GM20000 (cell line): ENCODE measurements at places on chromosomes 2 and 18.
A peak's percentile ranks its signal among the peaks of the same experiment; 100 is the strongest.

DNA sequence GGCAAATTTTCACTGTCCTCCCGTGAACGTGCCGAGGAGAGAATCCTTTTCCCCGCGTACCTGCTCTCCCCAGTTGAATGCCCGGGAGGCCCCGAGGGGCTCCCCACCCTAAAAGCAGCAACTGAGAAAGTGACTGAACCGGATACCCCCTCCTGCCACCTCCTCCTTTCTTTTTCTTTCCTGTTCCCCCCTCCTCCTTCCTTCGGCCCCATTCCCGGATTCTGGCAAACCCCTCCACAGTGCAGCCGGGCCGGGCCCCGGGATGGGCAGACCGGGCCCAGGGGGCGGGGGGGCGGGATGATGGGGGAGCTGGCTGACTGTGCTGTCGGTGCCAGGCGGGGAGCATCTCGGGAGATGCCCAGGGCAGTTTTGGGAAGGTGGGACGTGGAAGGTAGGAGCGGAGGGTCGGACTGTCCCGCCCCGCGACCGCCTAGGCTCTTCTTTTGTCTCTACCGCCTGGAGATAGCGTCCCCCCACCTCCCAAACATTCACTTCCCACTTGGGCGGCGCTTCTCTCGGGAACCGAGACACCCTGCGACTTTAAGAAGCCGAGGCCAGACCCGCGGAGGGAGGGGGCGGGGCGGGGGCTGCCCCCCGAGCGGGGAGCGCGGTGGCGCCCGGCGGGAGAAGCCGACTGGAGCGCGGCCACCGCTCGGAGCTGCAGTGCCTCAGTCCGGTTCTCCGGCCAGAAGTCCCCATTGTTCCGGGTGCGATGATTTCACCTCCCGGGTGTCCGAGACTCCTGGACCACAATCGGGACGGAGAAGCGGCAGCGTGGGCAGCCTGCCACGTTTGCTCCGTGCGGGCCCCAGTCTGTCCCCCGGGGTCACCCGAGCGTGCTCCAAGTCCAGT is 8.2 kb downstream of the DLX2 start:
- DNase-seq, result peak; percentile 61

GRCh38 chr2:144671695-144672455 is 152.0 kb upstream of the ZEB2 start:
- DNase-seq, result no peak

DNA sequence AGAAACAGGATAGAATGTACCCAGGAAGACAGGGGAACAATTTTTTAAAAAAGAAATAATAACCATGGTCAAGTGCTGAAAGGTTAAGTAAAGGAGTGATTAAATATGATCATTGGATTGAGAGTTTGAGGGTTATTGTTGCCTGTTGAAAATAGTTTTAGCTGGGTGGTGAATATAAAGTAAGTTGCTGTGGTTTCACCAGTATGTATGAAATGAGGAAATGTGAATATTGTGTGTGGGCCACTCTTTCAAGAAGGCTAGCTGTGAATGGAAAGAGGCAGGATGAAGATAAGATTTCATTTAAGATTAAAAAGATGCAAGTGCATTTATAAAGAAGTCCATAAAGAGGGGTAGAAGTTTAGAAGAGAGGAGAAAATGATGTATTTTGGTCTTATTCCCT is 53.8 kb downstream of the GULP1 start:
- DNase-seq, result no peak

- no peak for DNase-seq
Measured at GRCh38 chr2:146324951-146325350, 1519.9 kb upstream of the ACVR2A start.

- DNase-seq, result no peak
Measured at GRCh38 chr2:215571689-215572088, 135.8 kb upstream of the FN1 start.

DNA sequence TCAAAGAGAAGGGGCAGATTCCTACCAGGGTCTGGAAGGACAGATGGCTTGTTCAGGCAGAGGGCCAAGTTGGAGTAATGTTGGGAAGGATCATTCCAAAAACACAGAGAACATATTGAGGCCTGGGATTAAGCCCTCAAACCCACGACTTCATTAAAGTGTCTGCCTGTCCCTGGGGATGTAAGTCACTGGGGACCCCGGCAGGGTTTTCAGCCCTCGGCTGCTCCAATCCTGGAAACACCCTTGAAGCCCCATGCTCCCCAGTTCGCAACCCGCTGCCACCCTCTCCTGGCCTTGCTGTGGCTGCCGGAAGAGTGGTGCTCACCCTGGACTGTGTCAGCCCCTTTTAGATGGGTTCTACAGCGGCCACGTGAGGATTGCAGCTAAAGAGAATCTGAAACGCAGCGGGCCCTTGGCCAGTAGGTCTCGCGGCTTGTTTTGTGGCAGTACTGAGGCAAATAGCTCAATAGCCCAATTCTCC is 79.9 kb downstream of the EPAS1 start:
- DNase-seq, result no peak

- peak; percentile 61 for DNase-seq
Measured at GRCh38 chr18:11027862-11028261, 121.5 kb downstream of the PIEZO2 start.

DNA sequence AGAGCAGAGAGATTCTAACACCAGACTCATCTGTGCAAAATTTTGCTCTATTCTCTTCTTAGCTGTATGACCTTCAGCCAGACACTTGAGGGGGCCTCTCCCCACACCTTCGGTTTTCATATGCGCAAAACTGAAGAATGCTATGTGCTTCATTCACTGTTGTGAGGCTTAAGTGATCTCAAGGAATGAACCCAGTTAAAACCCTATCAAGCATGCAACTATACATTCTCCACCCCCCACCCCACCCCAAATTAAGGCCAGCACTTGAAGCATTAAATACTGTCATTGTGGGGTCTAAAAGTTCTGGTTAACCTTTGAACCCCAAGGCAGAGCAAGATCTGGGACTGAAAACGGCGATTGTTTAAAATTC is 10.0 kb downstream of the PCARE start:
- no peak for DNase-seq

- peak; percentile 85 for DNase-seq
Measured at GRCh38 chr2:130727286-130727924, 1.5 kb upstream of the GPR148 start.
